Vein endothelial cell (primary cell): ENCODE measurements at places on chromosomes 7 and 10. TPM values are rescaled to one million over a fixed set of nuclear protein-coding genes. Genes with fewer than 3 reads are reported as not detected.

Gene CTTNBP2
- not detected in 2 replicates for total RNA-seq

Gene OR2A5
- total RNA-seq: not detected in 2 replicates

Gene PROSER2
- total RNA-seq: 10.0 and 11.8 TPM in 2 replicates

Gene PSMC2
- total RNA-seq: 155 and 221 TPM in 2 replicates

Gene OPALIN
- not detected in 2 replicates for total RNA-seq

Gene GRID2IP
- total RNA-seq: not detected in 2 replicates

Gene PALD1
- 125 and 130 TPM in 2 replicates for total RNA-seq

Gene GPR15LG
- total RNA-seq: not detected in 2 replicates

Gene METTL27
- total RNA-seq: 0.98 TPM in 1 of 2 replicates, not detected in the other

Gene ZSWIM8
- total RNA-seq: 57.8 and 78.4 TPM in 2 replicates

Gene LBX1
- not detected in 2 replicates for total RNA-seq

Gene PNLIPRP1
- not detected in 2 replicates for total RNA-seq

Gene LRIT1
- not detected in 2 replicates for total RNA-seq

Gene SPACDR
- total RNA-seq: 0.33 and 0.48 TPM in 2 replicates

Gene C1QL3
- 0.48 TPM in 1 of 2 replicates, not detected in the other for total RNA-seq

Gene MYH16
- 0.33 and 0.38 TPM in 2 replicates for total RNA-seq

Gene CTAGE8
- total RNA-seq: under 0.01 TPM in 1 of 2 replicates, not detected in the other

Gene PARD3
- 31.2 and 48.3 TPM in 2 replicates for total RNA-seq

Gene AKAP9
- 39.8 and 47.8 TPM in 2 replicates for total RNA-seq

Gene SLC16A12
- 0.10 and 0.65 TPM in 2 replicates for total RNA-seq

Gene MSS51
- total RNA-seq: 1.6 TPM in 2 replicates

Gene ST7
- total RNA-seq: 26.4 and 27.4 TPM in 2 replicates

Gene BTBD16
- not detected in 2 replicates for total RNA-seq

Gene NPC1L1
- total RNA-seq: not detected in 2 replicates

Gene GRM3
- not detected in 2 replicates for total RNA-seq

Gene RPA3
- total RNA-seq: 13.5 and 13.7 TPM in 2 replicates

Gene LLCFC1
- total RNA-seq: not detected in 2 replicates

Gene MYL7
- total RNA-seq: not detected in 2 replicates
